Stimulated activated CD4-positive, alpha-beta T cell treated with anti-CD3 and anti-CD28 coated beads, Interleukin-4, amount 100 ng/mL, for 24 hours (primary cell): ENCODE measurements at places on chromosomes 7 and 10.

GRCh38 chr7:129773328-129773731 lies 161.8 kb downstream of the NRF1 start:
- no peak for DNase-seq

DNA sequence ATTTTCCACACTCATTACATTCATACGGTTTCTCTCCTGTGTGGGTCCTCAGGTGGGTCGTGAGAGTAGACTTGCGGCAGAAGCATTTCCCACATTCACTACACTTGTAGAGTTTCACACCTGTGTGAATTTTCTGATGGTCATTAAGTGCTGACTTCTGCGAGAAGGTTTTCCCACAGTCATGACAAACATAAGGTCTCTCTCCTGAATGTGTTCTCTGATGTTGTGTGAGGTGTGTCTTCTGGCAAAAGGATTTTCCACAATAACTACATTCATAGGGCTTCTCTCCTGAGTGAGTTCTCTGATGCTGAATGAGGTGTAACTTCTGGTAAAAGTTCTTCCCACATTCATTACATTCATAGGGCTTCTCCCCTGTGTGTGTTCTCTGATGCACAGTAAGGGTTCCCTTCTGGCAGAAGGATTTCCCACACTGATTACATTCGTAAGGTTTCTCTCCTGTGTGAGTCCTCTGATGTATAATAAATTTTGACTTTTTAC lies 15.1 kb downstream of the ZNF12 start:
- DNase-seq, result no peak

GRCh38 chr7:128427289-128427891 lies 17.6 kb upstream of the IMPDH1 start:
- DNase-seq, result peak; percentile 35

DNA sequence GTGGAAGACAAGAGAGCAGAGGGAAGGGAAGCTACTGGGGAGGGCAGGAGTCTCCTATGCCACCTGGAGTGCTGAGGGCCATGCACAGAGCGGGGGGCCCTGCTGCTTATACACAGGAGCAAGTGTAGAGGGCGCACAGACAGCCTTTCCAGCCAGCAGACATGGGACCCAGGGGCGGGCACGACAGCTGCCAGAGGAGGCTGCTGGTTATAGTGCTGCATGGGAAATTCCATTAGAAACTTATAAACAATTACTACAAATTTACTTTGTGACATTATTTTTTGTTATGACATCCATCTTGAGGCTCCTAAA lies 90.5 kb downstream of the WDFY4 start:
- no peak for DNase-seq

GRCh38 chr10:47451998-47452494 lies 31.9 kb downstream of the ANXA8 start:
- DNase-seq, result no peak

DNA sequence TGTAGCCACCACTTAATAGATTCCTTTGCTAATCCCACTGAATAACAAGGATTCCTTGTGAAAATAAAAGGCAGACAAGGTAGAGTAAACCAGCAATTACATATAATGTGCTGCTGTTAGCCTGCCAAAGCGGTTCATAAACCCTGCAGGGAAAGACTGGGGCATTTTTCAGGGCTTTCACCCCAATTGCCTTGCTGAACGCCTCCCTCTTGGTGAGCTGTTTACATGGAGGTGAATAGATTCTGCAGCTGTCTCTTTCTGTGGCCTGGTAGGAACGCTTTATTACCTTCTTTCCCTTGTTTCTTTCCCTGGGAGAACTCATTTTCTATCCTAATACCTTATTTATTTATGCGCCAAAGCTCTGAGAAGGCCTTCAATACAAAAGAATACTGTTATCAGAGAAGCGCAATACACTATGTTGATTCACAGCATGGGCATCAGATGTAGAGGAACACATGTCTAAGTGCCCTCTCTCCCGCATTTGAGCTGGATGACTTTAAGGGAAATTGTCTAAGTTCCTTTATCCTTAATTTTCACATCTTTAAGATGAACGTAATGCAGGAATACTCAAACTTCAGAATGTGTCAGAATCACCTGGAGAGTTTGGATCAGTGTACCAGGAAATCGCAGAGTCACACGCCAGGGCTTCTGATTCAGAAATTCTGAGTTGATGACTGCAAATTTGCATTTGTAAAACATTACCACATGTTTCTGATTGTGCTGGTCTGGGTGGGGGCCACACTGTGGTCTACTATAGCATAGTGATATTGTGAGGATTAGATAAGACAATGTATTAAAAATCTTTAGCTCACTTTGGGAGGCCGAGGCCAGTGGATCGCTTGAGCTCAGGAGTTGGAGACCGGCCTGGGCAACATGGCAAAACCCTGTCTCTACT lies 1203.8 kb downstream of the SORCS3 start:
- DNase-seq, result no peak

DNA sequence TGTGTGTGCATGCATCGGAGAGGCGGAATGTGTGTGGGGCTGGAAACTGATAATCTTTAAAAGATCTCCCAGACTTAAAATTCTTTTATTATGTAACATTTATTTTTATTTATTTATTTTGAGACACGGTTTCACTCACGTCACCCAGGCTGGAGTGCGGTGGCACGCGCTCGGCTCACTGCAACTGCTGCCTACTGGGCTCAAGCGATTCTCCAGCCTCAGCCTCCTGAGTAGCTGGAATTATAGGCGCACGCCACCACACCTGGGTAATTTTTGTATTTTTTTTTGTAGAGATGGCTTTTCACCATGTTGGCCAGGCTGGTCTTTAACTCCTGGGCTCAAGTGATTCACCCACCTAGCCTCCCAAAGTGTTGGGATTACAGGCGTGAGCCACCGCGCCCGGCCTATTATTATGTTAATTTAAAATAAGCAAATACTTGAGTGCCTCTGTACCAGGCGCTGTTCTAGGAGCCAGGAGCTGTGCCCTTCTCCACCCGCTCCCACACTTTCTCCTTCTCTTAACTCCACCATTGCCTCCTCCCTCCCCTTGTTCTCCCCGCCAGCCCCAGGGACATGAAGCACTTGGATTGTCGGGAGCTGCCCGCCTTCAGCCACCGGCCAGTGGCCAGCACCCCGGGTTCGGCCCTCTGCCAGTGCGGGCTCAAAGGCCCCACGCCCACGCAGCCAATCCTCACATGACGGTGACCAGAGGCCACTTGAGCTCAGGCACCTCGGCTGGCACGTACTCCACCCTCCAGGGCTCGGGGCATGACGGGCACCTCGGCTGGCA lies 163.6 kb downstream of the DNAJB6 start:
- DNase-seq, result peak; percentile 2

- DNase-seq, result no peak
Measured at GRCh38 chr7:79304711-79305110, 148.8 kb downstream of the MAGI2 start.

DNA sequence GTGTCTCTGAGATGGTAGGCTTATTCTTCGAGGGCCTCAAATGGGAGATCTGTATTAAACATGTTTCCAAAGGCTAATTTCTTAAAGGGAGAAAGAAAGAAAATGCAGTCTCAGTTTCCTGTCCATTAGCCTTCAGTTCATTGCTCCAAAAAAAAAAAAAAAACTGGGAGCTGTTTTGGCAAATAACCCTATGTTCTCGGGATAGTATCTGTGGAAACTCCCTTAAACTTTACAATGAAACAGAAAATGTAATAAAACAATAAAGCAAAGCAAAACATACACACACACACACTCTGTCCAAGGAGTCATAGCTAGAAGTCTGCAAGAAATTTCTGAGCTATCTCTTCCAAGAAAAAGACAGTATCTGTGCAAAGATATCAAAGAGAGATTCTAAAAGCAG lies 172.5 kb upstream of the CELF2 start:
- DNase-seq, result no peak

- DNase-seq, result no peak
Measured at GRCh38 chr7:7375538-7375937, 160.1 kb downstream of the COL28A1 start.

DNA sequence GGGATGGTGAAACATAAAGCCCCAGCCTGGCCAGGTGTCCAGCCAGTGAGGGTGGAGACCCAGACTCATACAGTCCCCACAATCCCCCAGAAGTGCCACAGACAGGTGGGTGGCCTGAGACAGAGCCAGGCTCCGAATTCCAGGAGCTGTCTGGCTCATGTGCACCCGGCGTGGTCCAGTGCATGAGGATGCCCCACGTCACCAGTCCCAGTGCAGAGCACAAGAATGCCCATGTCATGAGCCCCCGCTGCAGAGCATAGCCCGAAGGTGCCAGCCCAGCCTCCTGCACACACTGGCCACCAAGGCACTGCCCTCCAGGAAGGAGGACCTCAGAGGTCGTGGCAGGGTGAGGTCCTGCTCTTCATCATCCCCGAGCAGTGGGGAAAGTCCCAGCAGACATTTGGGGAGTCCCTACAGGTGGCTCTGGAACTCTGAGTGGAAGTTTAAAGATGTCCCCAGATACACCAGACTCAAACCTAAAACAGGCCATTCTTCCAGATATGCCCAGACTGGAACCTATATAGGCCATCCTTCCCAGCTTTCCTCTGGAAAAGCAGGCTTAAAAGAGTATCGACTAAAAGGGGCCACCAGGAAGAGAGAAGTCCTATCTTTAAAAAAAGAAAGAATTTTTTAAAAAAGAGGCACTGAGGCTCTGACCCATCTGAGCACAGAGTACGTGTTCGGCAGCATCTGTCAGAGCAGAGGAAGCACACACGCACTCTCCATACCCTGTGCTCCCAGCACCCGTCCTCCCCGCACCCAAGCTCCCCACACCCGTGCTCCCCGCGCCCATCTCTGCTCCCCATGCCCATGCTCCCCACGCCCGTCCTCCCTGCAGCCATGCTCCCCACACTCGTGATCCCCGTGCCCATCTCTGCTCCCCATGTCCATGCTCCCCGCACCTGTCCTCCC lies 11.5 kb downstream of the DIP2C start:
- no peak for DNase-seq

- no peak for DNase-seq
Measured at GRCh38 chr7:148967032-148967372, 61.3 kb downstream of the PDIA4 start.

DNA sequence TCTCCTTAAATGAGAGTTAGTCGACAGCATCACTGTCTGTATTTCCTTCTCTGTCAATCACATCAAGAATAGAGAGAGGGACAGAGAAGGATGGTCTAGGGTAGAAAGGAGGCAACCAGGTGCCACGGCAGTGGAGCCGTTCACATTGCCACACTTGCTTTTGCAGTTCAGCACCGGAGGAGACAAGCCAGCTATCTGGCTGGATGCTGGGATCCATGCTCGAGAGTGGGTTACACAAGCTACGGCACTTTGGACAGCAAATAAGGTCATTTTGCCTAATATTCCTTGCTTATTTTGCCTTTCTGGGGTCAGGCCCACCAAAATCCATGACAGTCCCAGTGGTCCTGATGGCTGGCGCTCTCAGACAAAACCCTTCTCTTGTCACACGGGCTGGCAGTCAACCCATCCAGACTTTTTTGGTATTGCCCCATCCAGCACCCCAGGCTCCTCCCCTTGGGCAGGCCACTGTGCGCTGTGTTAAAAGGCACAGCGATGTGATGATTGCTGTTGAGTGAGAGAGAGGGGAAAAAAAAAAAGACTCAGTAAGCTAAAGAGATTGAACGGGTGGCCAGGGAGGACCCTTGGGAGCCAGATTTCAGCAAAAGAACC lies 8.4 kb downstream of the CPA2 start:
- DNase-seq, result no peak

DNA sequence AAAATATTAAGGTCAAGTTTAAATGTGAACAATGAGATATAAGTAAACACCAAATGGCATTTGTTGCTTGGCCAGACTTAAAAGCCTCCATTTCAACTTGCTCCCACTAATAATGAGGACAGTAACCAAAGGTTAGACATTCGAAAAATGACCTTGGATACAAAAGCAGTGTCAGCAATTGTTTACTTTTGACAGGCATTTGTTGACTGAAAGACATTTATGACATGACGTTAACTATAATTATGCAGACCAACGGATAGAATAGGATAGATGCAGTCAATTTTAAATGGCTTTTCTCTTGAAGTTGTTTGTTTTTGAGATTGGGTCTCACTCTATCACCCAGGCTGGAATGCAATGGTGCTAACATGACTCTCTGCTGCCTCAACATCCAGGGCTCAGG lies 6.3 kb upstream of the WNT16 start:
- no peak for DNase-seq

GRCh38 chr7:145036604-145037405 lies 201.0 kb upstream of the TPK1 start:
- peak; percentile 46 for DNase-seq

GRCh38 chr7:18806177-18806576 lies 310.6 kb downstream of the HDAC9 start:
- no peak for DNase-seq
